Sigmoid colon (tissue), 7 donors: ENCODE measurements at places on chromosomes 13 and 19. TPM values are rescaled to one million over a fixed set of nuclear protein-coding genes. Genes with fewer than 3 reads are reported as not detected.

The ZNF471 gene
- 11.4 TPM for total RNA-seq

The ZNF699 gene
- total RNA-seq, result 4.2 TPM

The RNF113B gene
- not detected for total RNA-seq

The NTF4 gene
- total RNA-seq, result not detected

The C1QTNF9 gene
- total RNA-seq, result not detected

DNA sequence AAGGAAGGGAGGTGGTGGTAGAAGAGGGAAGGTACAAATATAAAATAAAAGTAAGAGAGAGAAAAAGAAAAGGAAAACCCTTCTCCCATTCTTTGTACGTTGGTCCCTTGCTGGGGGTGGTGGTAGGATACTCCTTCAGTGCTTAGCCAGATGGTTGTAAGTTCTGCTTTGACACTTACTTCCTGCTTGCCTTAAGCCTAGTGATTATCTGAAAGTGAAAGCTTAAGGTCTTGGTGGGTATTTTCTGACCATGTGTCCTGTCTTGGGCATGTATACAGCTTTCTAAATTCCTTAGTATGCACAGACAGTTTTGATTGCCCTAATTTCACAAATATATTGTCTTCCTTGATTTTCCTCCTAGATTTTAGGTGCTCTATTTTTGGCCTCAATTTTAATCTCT lies 314.8 kb downstream of the PCDH17 start:
- DNase-seq, result no peak

DNA sequence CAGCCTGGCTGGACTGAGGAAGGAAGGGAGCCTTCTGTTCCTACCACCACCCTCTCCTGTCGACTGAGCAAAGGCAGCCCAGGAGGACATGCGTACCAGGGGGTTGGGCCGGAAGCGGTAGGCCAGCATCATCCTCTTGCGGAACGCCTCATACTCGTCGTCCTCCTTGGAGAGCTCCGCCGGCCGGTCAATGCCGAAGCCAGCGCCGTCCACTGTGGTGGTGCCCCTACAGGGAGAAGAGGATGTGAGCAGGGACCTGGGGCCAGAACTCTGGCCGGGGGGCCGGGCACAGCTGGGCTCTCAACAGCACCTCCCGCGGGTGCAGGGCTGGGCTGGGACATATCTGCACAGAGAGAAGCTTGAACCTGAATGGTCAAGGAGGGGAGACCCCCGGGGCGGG lies 3.8 kb upstream of the TM6SF2 start:
- DNase-seq, result no peak

DNA sequence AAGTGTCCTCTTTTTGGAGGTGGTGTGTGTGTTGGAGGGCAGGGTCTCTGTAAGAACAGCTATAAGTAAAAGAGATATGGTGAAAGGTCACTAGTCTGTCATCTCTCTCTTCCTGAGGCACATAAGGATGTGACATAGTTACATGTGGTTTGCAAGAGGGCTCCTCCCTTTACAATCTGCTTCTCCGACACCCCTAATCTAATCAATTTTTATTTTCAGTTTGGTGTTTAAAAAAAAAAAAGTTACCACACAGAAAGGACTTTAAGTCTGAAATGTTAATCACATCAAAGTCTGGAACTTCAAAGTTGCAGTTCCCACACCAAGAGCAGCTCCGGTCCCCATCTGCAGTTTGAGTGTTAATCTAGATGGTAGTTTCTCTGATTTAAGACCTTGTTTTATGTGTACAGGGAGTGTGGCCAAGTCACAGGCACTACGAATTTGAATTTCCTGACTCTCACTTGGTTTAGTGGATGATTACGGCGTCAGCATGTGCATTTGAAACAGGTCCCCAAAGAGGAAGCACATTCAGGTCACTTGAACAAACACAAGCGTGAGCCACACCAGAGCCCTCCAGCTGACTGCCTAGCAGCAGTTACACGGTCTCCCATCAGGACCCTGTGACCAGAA lies 53.1 kb downstream of the FOXO1 start:
- DNase-seq, result peak; percentile 79

- DNase-seq, result no peak
Measured at GRCh38 chr13:79466872-79467271, 14.1 kb upstream of the NDFIP2 start.

DNA sequence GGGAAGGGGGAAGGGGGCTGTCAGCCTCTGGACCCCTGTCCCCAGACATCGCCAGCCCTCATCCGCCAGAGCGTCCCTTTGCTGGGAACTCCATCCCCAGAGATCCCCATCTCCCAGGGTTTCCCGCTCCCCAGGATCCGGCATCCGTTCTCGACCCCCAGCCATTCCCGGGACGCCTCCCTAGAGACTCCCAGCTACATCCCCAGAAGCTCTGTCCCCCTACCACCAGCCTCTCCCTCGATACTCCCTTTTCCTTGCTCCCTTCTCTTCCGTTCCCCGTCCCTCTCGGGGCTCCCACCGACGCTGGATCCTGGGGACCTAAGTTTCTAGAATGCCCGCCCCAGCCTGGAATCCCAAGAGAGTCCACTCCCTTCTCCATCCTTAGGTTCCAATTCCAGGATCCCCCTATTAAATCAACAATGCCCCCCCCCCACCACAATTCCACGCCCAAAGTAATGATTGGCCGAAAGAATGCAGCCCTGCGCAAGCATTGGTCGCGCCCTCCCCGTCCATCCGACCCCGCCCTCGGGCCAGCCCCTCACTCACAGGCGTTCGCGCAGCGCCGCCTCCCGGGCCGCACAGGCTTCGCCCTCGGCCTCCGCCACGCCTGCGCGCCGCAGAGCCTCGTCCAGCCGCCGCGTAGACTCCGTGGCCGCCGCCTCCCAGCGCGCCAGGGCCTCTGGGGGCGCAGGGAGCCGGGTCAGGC lies 3.2 kb downstream of the CCDC194 start:
- DNase-seq, result peak; percentile 94

DNA sequence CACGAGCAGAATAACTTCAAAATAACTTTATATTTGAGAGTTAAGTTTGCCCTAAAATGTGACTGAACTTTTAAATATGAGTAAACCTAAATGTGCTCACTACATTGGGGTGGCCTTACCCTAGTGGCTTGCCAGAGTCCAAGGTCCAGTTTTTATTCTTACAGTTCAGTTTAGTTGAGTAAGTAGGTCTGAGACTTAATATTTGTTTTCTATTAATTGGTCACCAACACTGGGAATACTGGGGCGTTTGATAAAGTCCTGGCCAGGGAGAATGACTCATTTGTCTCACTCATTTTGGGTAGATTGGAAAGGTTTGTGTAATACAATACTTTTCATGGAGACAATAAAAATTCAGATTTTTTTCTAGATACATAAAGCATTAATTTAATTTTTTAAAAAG lies 127.8 kb upstream of the SPATA13 start:
- DNase-seq, result no peak

DNA sequence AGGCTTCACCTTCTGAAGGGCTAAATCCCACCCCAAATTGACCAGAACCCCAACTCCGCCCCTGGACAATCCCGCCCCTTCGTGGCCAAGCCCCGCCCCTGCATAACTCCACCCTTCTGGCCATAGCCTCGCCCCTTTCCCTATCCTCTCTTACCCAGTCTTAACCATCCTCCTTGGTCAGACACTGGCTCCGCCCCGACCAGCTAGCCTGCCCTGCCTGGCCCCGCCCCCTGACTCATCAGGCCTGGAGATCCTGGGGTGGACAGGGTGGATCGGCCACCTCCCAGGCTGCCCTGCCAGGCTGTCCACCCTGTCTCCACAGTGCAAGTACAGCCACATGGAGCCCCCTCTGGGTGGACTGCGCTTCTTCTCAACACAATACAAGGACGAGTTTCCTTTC lies 8.0 kb upstream of the ZNF358 start:
- peak; percentile 83 for DNase-seq

DNA sequence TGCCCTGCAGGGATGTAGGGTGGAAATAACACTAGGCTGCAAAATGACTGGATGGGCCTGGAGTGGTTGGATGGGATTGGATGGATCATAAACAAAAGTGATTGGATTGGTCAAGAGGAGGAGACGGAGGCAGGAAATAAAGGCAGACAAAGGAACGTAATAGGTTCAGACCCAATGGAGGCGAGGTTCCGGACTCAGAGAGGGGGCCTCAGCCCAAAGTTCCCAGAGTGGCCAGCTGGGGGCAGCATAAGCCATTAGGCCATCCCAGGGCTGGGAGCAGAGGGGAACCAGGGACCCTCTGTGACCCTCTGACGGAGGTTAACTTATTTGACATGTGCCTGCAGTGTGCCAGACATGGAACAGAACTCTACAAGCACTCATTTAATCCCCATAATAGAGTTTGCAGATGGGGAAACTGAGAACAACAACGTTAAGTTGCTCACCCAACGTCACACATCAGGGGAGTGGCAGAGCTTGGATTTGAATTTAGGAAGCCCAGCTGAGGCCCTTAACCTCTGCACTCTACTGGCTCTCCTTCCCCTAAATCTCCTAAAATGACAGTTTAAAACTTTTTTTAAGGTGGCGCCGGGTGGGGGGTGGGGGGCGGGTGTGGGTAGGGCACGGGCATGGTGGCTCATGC lies 15.3 kb upstream of the MAP1S start:
- no peak for DNase-seq
